ENCODE measurements at places on chromosomes 16 and 17.

- DNase-seq: no peak
Measured at GRCh38 chr17:67021743-67022450, 22.5 kb upstream of the CACNG1 start.

DNA sequence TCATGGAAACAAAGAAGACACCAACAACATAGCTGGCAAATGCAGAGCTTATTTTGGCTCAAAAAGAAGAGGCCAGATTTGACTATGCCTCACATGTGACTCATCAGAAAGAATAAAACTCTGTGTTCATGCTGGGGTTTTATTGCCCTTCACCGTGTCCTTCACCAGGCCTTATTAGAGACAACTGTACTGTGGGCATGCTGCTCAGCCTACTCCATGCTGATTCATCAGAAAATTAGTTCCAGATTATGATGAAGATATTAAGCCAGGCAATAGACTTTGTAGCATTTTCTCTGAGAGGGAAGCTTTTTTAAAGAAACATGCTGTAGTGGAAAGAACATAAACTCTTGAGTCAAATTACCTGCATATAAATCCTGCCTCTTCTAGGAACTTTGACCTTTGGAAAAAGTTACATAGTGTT, 89.8 kb downstream of the CYB561 start:
- no peak for DNase-seq

GRCh38 chr17:63679214-63679613, 20.7 kb downstream of the LIMD2 start:
- no peak for DNase-seq

DNA sequence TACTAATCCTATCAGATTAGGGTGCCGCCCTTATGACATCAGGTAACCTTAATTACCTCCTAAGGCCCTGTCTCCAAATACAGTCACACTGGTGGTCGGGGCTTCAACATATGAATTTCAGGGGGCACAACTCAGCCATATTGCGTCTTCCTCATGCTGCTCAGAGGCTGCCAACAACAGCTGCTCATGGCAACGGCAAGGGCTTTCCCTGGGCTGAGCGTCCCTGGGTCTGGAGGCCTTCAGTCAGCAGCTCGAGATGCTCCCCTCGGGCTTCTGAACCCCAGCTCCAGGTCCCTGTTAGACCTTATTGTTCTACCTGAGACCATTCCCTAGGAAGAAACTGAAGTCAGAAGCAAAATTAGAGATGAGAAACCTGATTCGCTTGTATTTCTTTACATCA, 157.2 kb downstream of the TMEM132E start:
- DNase-seq: no peak

- no peak for DNase-seq
Measured at GRCh38 chr17:64387145-64387473, 3.6 kb downstream of the PECAM1 start.
